Ecto neural progenitor cell (in vitro differentiated cells): ENCODE measurements at places on chromosomes 13 and 19.

DNA sequence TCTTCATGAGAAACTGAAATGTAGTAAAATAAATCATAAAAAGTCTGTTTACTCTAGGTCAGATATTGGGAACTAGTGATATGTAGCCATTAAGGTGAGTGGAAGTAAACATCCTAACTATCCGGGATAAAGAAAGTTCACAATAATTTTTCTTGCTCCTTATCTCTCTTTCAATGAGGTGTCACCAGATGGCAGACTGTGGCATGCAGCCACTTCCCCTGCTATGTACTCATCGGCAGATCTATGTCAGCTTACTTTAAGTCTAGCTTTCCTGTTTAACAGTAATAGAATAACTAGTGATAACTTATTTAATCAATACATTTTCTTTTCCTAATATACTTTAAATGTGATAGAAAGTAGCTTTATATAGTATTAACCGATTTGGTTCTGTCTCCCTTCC is 181.9 kb downstream of the NDFIP2 start:
- DNase-seq = no peak

DNA sequence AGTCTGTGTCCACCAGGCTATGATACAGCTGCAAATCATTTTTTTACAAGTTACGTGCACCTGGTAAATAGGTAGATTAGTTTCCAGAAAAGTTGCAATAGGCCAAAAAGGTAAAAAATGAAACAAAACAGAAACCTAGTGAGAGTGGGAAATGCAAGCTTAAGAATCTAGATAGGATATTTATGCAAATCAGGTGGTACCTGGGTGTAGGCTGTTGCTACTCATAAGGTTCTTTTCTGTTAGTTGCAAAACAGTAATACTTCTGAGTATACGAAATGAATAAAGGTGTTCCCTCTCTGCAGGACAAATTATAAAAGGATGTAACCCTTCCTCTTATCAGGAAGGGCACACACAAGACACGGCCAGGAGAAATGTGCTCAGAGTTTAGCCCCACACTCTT is 97.9 kb downstream of the UGGT2 start:
- DNase-seq = no peak

GRCh38 chr13:97058391-97058790 is 64.1 kb upstream of the OXGR1 start:
- DNase-seq = no peak

GRCh38 chr13:39364947-39365468 is 238.0 kb downstream of the LHFPL6 start:
- DNase-seq = no peak

DNA sequence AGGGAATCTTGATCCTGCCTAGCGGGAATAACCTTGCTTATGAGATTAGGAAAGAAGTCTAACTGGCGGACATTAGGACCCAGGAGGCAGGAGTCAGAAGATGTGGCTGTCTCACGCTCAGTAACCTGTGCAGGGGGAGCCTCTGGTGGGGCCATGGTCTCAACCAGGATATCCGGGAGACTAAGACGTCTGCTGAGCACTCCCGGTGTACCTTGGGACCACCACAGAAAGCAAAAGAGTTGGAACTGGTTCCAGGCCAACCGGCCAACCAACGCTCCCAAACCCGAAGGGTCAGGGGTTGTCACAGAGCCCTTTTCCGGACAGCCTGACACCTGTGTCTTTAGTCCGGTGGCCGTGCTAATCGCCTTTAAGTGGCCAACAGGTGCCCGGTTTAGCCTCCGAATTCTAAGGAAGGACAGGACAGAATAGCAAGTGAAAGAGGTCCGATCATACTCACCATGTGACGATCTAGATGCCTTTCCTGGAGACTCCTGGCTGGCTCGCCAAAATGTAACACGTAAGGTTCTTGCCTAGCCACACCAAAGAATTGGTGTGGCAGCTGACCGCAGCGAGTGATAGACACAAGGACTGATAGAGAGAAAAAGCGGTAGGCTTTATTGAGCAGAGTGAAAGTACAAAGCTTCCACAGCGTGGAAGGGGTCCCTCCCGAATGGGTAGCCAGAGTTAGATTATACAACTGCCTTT is 103.9 kb upstream of the DIAPH3 start:
- peak; percentile 64 for DNase-seq

- DNase-seq = no peak
Observed at GRCh38 chr13:31970231-31970930, 61.2 kb upstream of the FRY start.

DNA sequence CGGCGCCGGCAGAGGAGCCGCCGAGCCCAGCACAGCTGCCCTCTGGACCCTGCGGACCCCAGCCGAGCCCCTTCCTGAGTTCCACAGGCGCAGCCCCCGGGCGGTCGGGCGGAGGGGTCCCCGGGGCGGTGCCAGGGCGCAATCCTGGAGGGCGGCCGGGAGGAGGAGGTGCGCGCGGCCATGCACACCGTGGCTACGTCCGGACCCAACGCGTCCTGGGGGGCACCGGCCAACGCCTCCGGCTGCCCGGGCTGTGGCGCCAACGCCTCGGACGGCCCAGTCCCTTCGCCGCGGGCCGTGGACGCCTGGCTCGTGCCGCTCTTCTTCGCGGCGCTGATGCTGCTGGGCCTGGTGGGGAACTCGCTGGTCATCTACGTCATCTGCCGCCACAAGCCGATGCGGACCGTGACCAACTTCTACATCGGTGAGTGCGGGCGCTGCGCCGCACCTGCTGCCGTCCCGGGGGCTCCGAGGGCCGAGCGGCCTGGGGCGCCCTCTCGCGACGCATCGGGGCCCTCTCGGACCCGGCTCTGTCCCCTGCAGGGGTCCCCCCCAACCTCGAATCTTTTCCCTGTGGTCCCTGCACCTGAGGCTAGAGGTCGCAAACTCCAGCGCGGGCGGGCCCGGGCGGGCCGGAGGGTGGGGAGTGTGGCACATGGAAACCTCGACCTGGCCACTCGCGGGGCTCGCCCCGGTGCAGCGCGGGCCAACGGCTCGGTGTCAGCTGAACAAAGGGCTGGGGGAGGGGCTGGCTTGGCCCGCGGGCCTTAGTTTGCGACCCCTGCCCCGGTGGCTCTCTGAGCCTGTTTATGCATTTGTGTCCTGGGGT is at the start of gene KISS1R:
Gene KISS1R (plus strand): TSS at position 11 of the 829 bp plus-strand sequence. CDS start 170 bp downstream, at position 181.
- DNase-seq = peak; percentile 88

GRCh38 chr13:27915301-27916207 is 4.2 kb upstream of the PDX1 start:
- DNase-seq = no peak

DNA sequence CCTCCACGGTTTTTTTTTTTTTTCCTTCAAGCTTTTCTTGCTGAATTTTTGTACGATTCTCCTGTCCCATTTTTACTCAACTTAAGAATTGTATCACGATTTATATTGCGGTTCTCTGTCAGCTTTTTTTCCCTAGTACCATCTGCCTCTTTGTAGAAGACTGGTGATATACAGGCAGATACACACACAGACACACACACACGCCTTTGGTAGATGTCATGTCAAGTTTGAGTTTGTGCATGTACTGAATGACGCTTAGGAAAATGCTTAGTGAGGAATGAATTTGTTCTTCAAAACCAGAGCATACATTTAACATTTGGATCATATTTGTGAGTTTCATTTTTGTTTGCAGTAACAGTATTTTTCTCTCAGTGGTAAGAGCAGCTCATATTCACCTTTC is 82.0 kb upstream of the MBNL2 start:
- no peak for DNase-seq

GRCh38 chr13:101767131-101767530 is 314.7 kb downstream of the ITGBL1 start:
- DNase-seq = no peak

DNA sequence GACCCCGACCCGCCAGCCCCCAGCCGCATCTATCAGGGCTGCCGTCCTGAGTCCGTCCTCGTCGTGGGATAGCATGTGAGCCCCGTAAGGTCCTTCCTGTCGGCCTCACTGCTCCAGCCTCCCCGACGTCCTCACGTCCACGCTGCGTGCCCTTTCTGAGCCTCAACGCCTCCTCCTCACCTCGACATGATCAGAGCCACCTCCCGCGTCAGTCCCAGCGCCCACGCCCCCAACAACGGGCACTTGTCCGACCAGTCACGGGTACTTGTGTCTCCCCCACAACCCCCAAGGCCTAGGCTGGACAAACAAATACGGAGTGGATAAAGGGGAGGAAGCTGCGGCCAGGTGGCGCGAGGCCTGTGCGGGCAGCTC is 665 bp downstream of the ZNF497 start:
- DNase-seq = peak; percentile 80

DNA sequence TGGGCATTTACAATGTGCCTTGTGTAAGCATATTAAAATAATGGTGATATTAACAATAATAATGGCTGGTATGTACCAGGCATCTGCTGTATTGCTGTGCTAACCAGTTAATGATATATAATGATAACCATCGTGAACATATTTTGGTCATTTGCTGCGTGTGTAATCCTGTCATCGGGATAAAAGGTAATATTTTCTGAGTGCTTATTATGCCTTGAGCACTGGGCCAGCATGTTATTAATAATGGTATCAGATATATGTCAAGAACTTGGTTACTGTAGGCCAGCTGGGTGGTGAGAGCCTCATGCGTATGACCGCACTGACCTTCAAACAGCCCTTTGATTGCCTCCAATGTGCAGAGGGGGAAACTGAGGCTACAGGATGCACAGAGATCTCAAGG is 22.2 kb upstream of the FXYD3 start:
- no peak for DNase-seq

DNA sequence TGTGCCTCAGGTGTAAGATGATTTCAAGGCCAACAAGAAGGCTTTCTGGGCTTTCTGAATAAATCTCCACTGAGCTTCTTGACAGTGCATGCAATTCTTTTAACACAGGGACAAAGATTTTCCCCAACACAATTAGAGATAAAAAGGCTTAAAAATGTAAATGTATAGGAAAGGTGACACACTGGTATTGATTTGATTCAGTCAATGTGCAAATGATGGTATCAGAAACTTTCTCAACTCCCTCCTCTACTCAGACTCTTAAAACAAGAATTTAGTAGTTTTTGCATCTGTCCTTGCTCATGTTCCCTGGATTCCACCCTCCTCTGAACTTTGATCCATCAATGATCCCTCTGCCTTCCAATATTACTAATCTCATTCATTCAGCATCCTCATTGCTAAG is 111.6 kb upstream of the FNDC3A start:
- no peak for DNase-seq

GRCh38 chr13:31846961-31847752 is 107.8 kb downstream of the RXFP2 start:
- DNase-seq = no peak

DNA sequence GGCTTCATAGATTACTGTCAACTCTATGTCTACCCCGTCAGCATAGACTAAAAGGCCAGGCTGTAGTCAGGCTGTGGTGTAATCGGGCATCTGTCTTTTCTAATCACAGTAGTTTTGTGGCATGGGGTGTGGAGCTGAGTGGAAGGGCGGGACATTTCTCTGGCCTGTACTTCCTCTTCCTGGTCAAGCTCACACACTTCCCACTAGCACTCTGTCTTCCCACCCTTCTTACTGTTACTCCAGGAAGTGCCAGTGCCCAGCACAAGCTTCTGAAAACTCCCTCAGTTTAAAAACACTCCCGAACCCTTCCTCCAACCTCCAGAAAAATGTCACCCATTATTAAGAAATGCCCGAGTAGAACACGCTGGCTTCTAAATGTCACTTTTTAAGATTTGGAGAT is 229.8 kb downstream of the KLF5 start:
- no peak for DNase-seq

GRCh38 chr19:30802424-30803013 is 430.3 kb downstream of the ZNF536 start:
- DNase-seq = peak; percentile 5

DNA sequence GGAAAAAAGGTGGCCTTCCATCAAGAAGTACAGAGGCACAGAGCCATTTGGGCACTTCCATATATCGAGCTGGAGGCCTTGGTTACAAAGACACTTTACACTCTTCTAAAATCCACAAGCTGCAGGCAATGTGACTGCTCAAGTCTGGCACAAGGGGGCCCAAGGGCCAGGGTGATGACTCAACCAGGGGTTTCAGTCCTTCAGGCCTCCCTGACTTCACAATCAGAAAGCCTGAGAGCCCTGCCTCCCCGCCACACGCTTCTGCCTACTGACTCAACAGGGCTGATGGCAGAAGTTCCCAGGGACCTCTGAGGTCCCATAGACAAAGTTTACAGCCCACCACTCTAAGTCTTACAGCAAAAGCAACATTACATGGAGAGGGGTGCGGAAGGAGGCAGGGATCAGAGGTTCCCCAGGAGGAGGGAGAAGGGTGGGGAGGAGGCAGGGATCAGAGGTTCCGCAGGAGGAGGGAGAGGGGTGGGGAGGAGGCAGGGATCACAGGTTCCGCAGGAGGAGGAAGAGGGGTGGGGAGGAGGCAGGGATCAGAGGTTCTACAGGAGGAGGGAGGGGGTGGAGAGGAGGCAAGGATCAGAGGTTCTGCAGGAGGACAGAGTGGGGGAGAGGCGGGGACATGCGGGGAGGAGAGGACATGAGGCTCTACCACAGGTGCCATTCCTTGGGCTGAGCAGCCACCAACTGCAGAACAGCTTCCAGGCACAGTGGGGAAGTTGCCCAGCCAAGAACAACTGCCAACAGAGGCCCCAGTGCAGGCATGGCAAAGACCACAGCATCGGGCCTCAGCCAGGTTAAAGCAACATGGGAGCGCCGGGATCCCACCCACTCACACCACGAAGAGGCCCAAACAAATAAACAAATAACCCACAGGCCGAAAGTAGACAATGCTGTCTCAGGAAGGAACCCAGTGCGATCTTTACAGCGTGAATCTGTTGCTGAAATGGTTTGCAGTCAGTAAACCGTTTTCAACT is 52.0 kb downstream of the SLC7A1 start:
- no peak for DNase-seq

DNA sequence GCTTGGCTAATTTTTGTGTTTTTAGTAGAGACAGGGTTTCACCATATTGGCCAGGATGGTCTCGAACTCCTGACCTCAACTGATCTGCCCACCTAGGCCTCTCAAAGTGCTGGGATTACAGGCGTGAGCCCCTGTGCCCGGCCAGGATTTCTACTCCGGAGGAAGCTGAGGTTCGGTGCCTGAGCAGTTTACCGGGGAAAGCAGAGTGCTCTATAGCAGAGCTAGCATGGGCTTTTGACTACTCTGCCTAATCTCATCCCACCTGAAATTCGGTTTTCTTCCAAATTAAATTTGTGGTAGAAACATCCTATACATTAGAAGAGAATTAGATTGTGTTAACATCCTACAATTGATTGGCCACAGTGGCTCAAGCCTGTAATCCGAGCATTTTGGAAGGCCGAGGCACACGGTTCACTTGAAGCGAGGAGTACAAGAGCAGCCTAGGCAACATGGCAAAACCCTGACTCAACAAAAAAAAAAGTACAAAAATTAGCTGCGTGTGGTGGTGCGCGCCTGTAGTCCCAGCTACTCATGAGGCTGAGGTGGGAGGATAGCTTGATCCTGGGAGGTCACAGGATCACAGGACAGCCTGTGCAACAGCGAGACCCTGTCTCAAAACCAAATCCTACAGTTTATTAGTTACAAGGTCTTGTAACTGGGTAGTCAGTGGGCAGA is 1.6 kb downstream of the RPL13A start:
- DNase-seq = no peak

- peak; percentile 76 for DNase-seq
Observed at GRCh38 chr19:50315773-50316448, 13.3 kb downstream of the KCNC3 start.

GRCh38 chr19:10226376-10227025 is 4.6 kb downstream of the S1PR2 start:
- DNase-seq = peak; percentile 58

GRCh38 chr13:99686157-99686572 is 184.9 kb downstream of the TM9SF2 start:
- DNase-seq = peak; percentile 58
